ENCODE measurements at places on chromosomes 5 and 9. TPM values are rescaled to one million over a fixed set of nuclear protein-coding genes. Genes with fewer than 3 reads are reported as not detected.

SLC4A9 gene
- total RNA-seq: not detected

NHP2 gene
- total RNA-seq: 79.8 TPM

SURF2 gene
- 13.2 TPM for total RNA-seq

FST gene
- 10.6 TPM for total RNA-seq

HSPA5 gene
- 195 TPM for total RNA-seq

PRLR gene
- total RNA-seq: 0.38 TPM

KIF4B gene
- total RNA-seq: not detected

FRMPD1 gene
- total RNA-seq: 1.9 TPM

TAS2R1 gene
- total RNA-seq: not detected

GFRA3 gene
- total RNA-seq: 1.4 TPM

AHRR gene
- 2.1 TPM for total RNA-seq

DRD1 gene
- not detected for total RNA-seq

MEF2C gene
- total RNA-seq: 46.7 TPM

SLC6A7 gene
- total RNA-seq: not detected
